ENCODE measurements at places on chromosomes 7 and 10. TPM values are rescaled to one million over a fixed set of nuclear protein-coding genes. Genes with fewer than 3 reads are reported as not detected.

The PTER gene
- 5.6 TPM for polyA plus RNA-seq

DNA sequence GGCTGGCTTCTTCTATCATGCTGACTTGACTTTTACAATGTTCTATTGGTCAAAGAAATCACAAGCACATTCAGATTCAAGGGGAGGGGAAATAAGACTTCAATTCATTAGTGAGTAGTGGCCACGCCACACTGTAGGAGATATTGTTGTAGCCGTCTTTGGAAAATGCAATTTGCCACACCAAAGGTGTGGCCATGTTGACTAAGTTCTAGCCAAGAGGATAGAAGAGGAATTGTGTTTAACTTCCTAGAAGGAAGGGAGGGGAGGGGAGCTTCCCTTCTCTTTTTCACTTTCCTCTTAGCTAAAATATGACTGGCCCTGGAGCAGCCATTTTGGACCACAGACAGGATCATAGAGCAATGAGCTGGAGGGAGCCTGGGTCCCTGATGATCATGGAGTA lies 3.4 kb upstream of the PRKAR2B start:
- no peak for DNase-seq
- no peaks in the 10 kb centered on the region for H3K36me3 ChIP-seq
- H3K27me3 ChIP-seq, result no peaks in the 10 kb centered on the region
- no peak overlapping the region for H3K27ac ChIP-seq
- H3K4me3 ChIP-seq, result no peak overlapping the region

- H3K4me3 ChIP-seq, result peak overlapping the region; percentile 99
- peak overlapping the region; percentile 99 for H3K27ac ChIP-seq
- H3K4me1 ChIP-seq, result peaks cover 6% of the 10 kb centered on the region
- no peaks in the 10 kb centered on the region for H3K27me3 ChIP-seq
- DNase-seq, result peak; percentile 55
- H3K36me3 ChIP-seq, result no peaks in the 10 kb centered on the region
Measured at GRCh38 chr7:4683043-4683883, 1.2 kb downstream of the FOXK1 start.

DNA sequence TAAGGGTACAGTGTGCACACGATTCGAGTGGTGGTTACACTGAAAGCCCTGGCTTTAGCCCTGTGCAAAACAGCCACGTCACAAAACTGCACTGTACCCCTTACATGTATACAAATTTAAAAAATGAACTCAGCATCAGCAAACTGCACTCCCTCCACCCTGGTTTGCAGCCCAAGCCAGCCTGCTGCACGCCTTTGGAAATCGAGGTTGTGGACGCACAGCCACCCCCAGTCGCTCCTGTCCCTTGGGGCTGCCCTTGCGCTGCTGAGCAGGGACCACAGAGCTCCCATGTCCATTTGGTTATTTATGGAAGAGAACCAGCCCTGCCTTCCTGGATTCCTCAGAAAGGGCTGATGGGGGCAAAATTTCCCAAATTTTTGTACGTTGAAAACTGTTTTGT lies 98.8 kb downstream of the INPP5A start:
- H3K36me3 ChIP-seq, result no peaks in the 10 kb centered on the region
- no peaks in the 10 kb centered on the region for H3K27me3 ChIP-seq
- no peak overlapping the region for H3K27ac ChIP-seq

- peaks cover 34% of the 10 kb centered on the region for H3K4me1 ChIP-seq
- peaks cover 54% of the 10 kb centered on the region for H3K27me3 ChIP-seq
- DNase-seq, result peak; percentile 56
Measured at GRCh38 chr7:29564496-29565223, 1.0 kb downstream of the PRR15 start.

DNA sequence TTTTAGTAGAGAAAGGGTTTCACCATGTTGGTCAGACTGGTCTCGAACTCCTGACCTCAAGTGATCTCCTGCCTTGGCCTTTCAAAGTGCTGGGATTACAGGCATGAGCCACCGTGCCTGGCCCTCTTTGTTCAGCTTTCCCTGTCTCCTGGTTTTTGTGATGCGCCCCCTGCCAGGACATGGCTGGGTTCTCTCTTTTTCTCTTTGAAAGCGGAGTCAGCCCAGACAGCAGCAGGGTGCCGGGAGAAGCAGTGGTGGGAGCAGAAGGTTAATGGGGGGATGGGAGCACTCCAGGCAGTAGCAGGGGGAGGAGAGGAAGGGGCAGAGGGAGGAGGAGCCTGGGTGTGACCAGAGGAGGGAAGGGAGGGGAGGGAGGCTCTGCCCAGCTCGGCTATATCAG lies 1.8 kb downstream of the MUC3A start:
- no peaks in the 10 kb centered on the region for H3K4me1 ChIP-seq
- no peak overlapping the region for H3K27ac ChIP-seq
- peak overlapping the region; percentile 43 for H3K4me3 ChIP-seq
- H3K27me3 ChIP-seq, result peaks cover 42% of the 10 kb centered on the region
- no peaks in the 10 kb centered on the region for H3K36me3 ChIP-seq

DNA sequence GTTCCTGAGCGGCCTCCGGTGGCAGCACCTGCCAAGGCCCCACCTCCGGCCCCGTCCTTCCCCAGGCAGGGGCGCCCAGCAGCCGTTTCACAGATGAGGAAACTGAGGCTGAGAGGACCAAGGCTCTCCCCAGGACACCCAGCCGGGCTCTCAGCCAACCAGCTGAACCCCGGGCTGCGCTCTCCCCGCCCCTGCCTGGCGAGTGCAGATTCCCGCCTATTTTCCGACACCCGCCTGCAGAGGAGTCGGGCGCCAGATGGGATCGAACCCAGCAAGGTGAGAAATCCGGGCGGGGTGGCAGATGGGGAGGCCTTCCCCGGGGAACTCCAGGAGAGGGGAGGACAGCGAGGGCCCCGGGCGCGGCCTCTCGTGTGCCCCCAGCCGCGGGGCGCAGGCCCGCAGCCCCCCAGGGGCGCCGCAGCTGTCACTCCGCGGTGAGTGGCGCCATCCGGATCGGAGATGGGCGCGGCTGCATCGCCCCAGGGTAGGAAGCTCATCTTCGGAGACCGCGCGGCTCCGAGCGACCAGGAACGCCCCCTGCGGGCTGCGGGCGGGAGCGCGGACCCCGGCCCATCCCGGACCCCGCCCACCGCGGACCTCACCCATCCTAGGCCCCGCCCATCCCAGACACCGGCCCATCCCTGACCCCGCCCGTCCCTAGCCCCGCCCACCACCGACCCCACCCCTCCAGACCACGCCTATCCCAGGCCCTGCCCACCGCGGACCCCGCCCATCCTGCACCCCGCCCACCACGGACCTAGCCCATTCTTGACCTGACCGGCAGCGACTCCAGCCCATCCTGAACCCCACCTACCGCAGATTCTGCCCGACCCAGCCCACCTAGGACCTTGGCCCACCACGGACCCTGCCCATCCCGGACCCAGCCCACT lies 90.3 kb downstream of the MICALL2 start:
- H3K27me3 ChIP-seq, result peaks cover 88% of the 10 kb centered on the region
- H3K4me1 ChIP-seq, result no peaks in the 10 kb centered on the region
- H3K36me3 ChIP-seq, result no peaks in the 10 kb centered on the region
- no peak for DNase-seq
- H3K4me3 ChIP-seq, result no peak overlapping the region
- no peak overlapping the region for H3K27ac ChIP-seq

All from heart left ventricle (tissue), 16 donors.